ENCODE measurements at places on chromosomes 4 and X.

- DNase-seq: no peak
These were observed 35.7 kb downstream of the LDB2 start for GRCh38 chr4:16862697-16863096.

DNA sequence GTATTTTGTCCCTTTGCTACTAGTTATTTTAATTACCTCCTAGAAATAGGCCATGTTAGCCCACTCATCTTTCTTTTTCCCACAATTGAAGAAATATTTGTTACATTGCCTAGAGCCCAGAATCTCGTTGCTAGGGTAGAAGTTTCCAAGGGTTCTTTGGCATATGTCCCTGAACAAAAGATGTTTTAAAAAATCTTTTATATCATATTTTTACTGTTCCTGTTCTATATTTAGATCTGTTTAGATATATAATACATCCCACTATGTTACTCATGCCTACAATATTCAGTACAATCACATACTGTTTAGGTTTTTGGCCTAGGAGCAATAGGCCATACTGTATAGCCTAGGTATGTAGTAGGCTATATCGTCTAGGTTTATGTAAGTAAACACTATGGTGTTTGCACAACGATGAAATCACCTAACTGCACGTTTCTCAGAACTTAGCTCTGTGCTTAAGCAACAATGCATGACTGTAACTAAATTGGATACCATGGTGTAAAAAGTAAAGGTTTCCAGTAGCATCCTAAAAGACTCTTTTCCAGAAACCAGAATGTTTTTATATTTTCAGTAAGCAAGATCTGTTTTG, 236.0 kb upstream of the SLIT2 start:
- no peak for DNase-seq

DNA sequence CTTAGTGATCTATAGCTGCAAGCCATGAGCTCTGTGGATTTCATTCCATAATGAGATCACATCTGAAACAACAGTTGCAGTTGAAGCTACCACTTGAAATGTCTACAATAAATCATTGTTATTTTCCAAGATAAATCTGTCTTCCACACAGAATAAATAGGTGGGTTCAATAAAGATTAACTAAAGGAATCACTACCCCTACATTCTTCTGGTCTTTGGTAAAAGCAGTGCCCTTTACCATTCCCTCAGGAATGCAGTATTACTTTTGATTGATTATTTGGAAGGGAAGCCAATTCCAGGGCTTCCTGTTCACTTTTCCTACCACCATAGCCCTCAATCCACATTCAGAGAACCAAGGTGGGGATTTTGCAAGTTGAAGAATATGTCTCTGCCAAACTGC, 38.9 kb upstream of the MAP9 start:
- DNase-seq: no peak

DNA sequence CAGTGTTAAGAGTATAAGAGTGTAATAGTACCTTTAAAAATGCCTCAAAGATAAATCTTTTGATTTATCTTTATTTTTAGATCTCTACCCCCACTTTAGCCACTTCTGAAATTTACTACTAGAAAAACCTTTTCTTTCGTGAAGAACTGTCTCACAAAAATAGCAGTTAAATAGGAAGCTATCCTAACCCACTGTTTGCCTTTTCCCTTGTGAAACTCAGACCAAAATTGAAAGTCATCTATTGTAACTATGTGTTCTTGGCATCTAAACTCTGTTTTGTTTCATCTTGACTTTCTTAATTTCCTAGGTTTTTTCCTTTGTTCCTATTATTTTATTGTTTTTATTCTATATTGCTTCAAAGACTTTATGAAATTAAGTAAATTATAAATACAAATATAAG, 7.8 kb upstream of the TMEM144 start:
- DNase-seq: no peak

GRCh38 chr4:158015241-158015640, 157.6 kb downstream of the GASK1B start:
- DNase-seq: no peak

Data from activated T-cell treated with anti-CD3 and anti-CD28 coated beads, Interleukin-2, amount 50 U/mL, for 72 hours (primary cell).